ENCODE measurements at places on chromosomes 2 and 18.
A peak's percentile ranks its signal among the peaks of the same experiment; 100 is the strongest.

- DNase-seq = no peak
Observed at GRCh38 chr2:29016504-29016903, 35.4 kb downstream of the TOGARAM2 start.

DNA sequence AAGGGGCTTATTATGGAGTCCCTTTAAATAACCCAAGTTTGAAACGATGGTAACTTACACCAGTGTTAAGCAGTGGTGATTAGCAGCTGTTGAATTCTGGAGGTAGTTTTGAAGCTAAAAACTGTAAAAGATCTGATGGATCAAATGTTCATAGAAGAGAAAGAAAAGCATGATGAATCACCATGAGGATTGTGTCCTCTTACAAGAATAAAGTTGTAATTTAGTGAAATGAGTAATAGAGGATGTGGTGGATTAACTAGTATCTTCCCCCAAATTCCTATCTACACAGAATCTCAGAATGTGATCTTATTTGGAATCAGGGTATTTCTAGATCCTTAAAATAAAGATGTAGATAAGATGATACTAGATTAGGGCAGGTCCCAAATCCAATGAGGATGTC is 1138.2 kb upstream of the TMEFF2 start:
- no peak for DNase-seq

DNA sequence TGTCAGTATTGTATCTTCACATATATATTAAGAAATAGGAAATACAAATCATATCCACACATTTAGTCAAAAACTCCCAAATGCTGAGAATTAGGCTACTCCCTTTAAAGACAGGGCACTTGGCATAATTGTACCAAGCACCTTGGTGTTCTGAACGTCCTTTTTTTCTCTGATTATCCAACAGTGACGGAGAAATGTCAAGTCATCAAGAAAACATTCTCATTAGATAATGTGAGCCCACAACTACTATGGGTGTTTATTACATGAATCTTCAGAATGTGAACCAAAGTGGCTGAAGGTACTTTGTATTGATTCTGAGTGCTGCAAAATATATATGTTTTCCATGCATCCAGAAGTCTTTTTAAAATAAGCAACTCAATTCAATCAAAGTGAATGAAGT is 83.8 kb downstream of the PSMG2 start:
- no peak for DNase-seq

DNA sequence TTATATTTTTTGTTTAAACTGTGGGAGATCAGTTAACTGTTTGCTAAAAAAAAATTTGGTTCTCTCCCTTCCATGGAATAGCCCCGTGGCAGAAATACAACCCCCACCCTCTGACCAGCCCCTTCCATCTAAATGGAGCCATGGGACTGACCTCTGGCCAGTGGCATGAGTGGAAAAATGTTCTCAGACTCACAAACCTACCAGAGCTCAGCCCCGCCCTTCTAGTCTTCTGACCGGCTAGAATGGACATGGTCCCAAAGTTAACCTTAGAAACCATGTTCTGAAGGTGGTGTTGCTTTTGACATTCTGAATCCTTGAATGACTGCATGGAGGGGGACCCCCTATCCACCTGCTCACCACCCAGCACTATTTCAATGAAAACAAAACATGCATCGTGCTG is 1.3 kb upstream of the CHRNA1 start:
- no peak for DNase-seq

GRCh38 chr2:169693360-169693759 is 845 bp downstream of the CFAP210 start:
- DNase-seq = no peak

- DNase-seq = no peak
Observed at GRCh38 chr18:58576638-58577251, 52.1 kb downstream of the ALPK2 start.

GRCh38 chr2:70658476-70658875 is 104.8 kb upstream of the TGFA start:
- no peak for DNase-seq

DNA sequence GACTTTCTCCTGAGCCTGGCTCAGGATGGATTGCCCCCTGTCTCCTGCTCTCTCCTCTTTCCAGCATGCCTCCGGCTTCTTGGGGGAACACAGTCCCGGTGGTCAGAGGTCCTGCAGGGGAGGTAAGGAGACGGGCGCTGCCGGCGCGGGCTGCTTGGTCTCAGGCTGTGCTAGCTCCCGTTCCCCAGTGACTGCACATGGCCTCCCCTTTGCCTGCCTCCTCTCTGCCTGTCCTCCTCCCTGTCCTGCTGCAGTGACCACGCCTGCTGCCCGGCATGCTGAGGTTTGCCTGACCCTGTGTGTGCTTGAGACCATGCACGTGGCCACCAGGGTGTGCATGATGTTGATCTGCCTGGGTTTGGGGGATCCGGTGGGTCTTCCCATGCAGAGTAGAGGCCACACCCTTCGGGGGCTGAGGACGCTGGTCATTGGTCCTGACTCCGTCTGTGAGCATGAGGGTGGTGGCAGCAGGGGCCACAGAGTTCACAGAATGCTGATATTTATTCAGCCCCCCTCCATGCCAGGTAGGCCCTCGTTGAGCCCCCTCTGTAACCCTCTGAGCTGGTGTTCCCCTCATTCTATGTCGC is 42.9 kb upstream of the MCFD2 start:
- DNase-seq = no peak

DNA sequence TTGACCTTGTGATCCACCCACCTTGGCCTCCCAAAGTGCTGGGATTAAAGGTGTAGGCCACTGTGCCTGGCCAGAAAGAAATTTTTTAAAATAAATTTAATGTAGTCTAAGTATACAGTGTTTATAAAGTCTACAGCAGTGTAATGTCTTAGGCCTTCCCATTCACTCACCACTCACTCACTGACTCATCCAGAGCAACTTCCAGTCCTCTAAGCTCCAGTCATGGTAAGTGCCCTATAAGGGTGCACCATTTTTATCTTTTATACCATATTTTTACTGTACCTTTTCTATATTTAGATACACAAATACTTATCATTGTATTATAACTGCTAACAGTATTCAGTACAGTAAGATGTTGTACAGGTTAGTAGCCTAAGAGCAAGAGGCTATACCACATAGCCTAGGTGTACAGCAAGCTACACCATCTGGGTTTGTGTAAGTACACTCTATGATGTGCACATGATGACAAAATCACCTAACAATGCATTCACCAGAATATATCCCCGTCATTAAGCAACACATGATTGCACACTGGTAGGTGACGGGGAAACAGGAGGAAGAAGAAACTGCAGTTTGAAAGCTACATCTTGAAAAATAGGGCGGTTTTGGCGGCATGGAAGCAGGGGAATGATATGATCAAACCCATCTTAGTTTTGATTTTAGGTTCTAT is 105.1 kb upstream of the ITGB6 start:
- DNase-seq = peak; percentile 40

DNA sequence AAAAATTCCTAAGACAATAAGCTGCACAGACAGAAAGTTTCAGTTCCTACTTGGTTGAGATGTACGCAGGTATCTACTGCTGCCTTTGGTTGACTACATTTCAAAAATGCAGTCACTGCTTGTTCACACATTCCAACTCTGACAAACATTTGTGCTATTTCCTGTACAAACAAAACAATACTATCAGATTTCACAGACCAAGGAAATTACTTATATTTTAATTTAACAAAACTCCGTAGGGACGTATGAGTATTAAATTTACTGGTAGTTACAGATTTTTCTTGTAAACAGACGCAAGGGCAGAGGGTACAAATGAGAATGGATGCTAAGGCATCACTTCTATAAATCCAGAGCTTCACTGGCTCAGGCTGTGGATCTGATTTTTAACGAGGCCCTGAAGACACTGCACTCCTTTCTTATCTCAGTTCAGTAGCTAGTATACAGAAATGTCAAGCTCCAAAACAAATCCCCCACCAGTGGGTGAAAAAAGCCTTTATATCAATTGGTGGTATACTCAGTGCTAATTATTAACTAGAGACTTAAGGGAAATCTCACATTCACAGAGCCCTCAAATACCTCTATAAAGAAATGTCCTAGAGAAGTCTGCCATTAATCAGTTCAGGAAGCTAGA is 31.7 kb upstream of the TTC32 start:
- DNase-seq = peak; percentile 66

DNA sequence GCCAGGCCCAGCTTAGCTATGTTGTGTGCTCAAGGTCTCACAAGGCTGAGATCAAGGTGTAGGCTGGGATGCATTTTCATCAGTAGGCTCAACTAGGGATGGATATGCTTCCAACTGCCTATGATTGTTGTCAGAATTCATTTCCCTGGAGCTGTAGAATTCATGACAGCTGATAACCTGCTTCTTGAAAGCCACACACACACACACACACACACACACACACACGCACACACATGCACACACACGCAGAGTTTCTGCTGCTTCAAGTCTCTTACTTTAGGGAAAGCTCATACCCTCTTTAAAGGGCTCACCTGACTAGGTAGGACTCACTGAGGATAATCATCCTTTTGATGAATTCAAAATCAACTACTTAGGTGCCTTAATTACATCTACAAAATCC is 8.2 kb upstream of the VPS4B start:
- no peak for DNase-seq

GRCh38 chr2:127932199-127932876 is 46.6 kb upstream of the AMMECR1L start:
- DNase-seq = peak; percentile 43

DNA sequence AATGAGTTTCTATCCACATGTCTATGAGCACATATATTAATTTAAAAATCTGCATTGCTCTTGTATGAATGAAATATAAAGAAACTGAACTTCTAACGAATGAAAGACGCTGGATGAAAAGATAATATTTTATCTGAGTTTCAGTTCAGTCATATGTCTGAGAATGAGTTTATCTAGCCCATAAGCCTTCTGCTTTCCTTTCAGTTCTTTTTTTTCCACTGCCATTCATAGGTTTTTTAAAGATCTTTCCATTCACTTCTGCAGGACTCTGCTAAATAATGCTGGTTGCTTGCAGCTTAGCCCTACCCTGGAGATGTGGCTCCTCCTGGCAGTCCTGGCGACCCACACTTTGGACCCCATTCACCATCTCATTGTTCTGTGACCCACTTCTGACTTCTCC is 109.0 kb downstream of the BCL2 start:
- no peak for DNase-seq

- no peak for DNase-seq
Observed at GRCh38 chr2:145123606-145124005, 603.7 kb upstream of the ZEB2 start.

DNA sequence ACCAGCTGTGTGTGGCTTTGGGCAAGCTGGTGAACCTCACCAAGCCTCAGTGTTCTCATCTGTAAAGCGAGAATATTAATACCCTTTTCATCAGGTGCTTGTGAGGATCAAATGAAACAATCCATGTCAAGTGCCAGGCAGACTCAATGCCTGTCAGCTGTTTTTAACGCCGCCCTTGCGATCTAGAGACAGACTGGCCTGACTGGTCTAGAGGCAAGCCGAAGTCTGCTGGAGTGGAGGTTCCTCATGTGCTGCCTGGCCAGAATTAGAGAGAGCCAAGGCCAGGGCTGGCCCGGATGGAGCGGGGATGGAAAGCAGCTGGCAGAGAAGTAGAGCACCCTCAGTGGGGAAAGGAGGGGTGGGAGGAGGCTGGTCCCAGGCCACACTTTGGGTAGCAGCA is 74.5 kb upstream of the B3GNT7 start:
- no peak for DNase-seq

- no peak for DNase-seq
Observed at GRCh38 chr2:105412584-105412983, 13.7 kb upstream of the FHL2 start.

DNA sequence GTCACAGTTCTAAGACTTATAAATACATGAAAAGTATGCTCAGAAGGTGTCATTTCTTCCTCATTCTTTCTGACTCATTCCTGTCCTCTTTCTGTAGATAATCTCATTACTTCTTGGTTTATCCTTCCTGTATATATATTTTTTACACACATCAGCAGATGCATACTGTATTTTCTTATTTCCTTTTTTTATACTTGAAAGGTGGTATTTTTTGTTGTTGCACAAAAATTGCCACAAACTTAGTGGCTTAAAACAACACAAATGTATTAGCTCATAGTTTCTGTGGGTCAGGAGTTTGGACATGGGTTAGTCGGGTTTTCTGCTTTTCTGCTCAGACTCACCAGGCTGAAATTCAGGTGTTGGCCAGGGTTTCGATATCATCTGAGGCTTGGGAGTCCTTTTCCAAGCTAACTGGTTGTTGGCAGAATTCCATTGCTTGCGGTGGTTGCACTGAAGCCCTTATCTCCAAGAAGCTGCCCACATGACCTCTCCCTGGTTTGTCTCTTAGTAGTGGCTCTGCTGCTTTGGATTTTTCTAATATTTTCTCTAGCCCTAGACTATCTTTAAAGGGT is 162.6 kb downstream of the FMNL2 start:
- peak; percentile 81 for DNase-seq

- no peak for DNase-seq
Observed at GRCh38 chr2:74584088-74584645, 29.6 kb downstream of the DOK1 start.
